ENCODE measurements at places on chromosomes 7 and 10.
A peak's percentile ranks its signal among the peaks of the same experiment; 100 is the strongest.

- DNase-seq, result no peak
These were observed 27.3 kb downstream of the STN1 start for GRCh38 chr10:103890688-103891087.

DNA sequence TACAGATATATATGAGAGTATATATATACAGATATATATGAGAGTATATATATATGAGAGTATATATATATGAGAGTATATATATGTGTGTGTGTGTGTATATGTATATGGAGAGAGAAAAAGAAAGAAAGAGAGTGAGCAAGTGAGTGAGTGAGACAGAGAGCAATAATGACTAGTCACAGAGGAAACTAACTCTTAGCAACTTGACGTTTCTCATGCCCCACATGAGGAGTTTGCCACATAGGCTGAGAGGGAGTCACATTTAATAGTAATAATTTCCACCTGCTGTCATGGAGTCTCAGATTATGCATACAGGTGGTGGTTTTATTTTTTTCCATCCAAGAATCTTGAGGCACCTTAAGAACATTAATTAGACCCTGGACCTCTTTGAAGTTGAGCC is 199.9 kb downstream of the GATA3 start:
- no peak for DNase-seq

- DNase-seq, result no peak
These were observed 98.1 kb upstream of the SVIL start for GRCh38 chr10:29732918-29733317.

GRCh38 chr7:112238852-112239610 is 32.5 kb downstream of the ZNF277 start:
- peak; percentile 42 for DNase-seq

DNA sequence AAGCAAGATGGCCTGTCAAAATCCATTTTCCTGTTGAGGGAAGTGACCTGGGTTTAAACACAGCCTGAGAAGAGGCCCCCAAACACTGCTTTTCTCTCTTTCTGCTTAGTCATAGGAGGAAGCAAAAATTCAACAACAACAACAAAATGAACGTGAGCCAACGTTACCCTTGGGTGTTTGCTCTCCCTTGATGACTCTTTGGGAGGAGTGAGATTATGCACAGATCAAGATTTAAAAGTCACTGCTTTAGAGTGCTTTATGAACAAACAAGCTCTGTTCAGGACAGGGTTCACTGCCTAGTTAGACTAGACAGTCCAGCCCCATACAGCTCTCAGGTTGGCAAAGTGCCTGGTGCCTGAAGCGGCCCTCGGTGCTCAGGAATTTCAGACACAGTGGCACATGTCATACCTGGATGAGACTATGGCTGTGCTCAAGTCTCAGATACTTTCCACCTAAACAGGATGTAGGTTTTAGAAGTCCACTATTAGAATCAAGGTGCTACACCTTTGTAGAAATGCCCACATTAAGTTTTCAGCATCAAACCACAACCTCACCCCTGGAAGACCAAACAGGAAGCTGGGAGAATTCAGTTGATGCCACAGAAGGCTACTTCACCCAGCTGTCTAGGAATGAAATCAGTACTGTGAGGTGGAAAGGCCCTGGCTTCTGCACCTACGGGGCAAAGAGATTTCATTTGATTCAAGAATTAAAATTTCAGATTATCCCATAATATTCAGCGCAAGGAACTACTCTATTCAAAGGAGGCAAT is 38.7 kb downstream of the DENND11 start:
- DNase-seq, result peak; percentile 91

DNA sequence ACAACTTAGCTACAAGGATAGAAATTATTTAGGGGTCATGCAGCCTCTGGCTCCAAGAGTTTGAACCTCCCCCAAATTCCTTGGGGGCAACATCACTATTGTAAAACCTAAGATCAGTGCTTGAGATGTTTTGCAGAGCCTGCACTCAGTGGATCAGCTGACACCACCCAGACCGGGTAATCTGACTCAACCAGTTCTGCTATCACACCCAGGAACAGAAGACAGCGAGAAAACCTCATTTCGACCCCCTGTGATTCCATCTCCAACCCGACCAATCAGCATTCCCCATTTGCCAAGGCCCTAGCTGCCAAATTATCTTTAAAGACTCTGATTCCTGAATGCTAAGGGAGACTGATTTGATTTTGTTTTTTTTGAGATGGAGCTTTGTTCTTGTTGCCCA is 5.2 kb downstream of the TACR2 start:
- no peak for DNase-seq

- DNase-seq, result no peak
These were observed 36.3 kb upstream of the MINDY3 start for GRCh38 chr10:15896654-15897053.

DNA sequence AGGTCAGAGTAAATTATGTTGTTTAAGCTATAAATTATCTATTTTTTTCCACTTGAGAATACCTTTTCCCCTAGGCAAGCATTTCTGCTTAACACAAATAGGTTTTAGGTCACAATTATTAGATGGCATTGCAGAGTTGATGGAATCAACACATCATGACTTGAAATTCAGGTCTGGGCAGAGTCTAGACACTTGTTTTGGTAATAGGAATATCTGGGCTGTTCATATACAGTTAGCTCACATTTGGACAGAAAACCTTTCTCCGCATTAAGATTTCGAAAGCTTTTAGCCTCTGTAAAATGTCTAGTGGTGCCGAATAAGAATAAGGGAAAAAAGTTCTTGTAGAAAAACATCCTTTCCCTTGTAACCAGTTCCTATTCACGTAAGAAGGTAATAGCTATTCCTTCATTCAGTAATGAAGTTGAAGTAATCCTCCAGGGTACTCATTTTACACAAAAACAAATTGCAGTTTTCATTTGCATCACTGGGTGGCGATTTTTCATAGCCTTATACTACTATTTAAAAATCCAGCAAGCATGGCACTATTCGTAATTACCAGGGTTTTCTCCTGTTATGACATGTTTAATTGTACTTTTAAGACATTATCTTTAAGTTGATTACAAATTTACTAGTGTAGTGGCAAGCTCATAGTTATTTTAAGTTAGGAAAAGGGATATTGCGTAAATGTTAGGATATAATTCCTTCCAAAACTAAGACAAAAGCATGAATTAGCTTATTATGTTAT is 37.0 kb downstream of the RPA3 start:
- DNase-seq, result peak; percentile 13

DNA sequence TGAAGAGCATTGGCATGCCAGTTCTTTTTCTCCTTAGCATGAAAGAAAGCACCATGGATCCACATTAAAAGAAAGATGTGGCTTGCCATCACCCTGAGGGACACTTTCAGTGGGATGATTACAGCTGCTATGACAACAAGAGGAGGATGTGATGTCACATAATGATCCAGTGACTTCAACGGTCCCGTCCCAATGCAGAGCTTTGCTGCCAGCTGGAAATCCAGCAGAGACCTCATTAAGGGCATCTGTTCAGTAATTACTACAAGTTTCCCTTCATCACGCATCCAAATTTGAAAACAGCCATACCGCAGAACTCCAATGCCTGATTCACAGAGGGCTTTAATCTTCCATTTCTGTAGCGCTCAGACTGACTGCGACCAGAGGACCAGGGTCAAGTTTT is 206.6 kb downstream of the LSM5 start:
- DNase-seq, result no peak

DNA sequence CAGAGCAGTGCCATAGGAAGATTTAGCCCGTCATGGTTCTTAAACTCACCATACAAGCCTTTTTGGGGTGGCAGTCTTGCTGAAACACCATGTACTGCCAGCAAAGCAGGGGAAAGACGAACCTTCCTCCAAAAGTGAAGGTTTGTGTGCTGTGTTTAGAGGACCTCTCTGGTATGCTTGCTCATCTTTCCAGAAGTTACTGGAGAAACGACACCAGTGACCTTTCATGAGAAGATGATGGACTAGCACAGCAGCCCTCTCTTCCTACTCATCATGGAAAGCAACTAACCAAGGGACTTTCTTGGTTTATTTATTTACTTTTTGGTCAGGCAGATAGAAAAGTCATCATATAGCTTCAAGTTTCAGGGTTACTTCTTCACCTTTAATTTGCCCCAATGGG is 247.4 kb downstream of the PTEN start:
- DNase-seq, result no peak

GRCh38 chr7:87220026-87220733 is 648 bp upstream of the TMEM243 start:
- peak; percentile 89 for DNase-seq

GRCh38 chr7:149626972-149627371 is 129.4 kb upstream of the ZNF746 start:
- DNase-seq, result no peak

GRCh38 chr10:17872191-17873091 is 63.3 kb downstream of the MRC1 start:
- no peak for DNase-seq

DNA sequence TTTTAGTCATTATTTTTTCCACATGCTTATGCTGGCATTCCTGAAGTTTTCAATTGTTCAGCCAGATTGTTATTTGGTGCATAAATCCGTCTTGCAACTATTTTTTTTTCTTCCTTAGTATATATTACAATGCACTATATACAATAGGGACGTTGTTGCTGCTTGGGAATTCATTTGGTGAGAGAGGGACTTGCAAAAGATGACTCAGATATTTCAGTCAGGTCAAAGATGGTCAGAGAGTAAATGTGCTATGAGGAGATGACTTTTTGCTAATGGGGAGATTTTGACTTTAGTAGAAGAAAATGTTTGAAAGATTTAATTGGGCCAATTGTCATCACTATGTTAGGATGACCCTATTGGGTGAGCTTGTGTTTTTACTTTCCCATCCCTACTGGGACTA is 348.4 kb upstream of the MTPN start:
- no peak for DNase-seq

GRCh38 chr10:110141185-110141584 is 66.2 kb upstream of the MXI1 start:
- no peak for DNase-seq

DNA sequence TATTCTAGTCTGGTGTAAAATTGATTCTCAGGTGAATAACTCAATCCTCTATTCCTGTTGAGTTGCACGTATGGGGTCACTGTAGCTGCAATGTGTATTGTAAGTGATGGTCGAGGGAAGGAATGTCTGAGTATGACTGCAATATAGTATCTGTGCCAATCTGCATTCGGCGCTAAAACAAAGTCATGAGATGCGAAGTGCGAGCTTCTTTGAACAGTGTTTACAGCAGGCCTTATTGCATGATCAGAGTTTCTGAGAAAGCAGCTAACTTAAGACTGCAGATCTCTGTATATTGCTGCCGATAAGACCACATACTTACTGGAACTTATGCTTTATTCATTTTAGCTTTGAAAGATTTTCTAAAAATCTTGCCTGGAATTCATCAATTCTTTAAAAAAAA is 341.7 kb upstream of the BMPER start:
- no peak for DNase-seq

DNA sequence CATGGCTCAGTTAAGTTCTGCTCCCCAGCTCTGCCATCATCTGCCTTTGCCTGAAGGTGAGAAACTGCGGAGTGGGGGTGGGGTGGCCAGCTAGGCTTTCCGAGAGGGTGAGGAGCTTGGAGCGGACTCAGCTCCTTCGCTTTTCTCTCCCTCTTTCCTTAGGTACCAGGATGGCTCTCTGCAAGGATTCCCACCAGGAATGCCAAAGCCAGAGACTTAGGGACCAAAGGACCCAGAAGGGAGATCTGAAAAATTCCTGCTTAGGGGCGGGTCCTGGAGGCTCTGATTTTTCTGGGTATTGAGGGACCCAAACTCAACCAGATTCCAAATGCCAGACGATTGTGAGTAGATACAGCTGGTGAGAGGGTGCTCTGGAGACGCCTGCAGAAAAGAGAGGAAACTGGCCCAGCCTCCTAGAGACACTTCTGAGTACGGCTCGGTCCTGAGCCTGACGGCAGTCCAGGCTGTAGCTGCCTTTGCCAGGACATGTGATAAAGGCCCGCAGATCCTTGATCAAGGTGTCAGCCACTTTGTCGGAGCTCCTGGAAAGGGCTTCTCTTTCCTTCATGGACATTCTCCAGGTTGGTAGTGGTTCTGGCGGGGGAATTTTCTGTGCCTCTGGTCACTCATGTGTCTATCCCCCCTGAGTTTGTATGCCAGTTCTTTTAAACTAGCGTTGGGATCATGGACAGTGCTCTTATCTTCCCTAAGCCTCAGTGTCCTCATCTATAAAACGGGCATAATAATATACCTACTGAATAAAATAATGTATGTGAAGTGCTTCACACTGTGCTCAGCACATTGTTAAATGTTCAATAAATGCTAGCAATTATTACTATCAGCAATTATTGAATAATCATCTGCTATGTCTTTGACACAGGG is 42.5 kb upstream of the BTRC start:
- DNase-seq, result peak; percentile 48

DNA sequence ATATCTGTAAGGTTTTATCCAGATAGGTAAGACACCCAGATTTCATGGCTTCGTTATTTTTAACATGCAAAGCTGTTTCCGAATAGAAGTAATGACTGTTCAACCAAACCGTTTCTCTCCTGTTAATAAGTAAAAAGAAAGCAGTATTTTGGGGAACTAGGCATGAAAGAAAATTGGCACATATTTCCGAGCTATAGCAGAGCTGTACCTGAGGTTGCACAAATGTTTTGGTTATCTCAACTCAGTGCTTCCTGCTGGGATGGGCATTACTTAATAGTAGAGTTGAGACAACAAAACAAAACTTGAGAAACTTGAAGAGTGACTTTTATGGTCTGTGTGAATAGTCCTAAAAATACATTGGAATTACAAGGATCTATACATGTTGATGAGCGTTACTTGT is 564.3 kb upstream of the SORCS1 start:
- no peak for DNase-seq

GRCh38 chr10:21065621-21066248 is 168.6 kb upstream of the NEBL start:
- DNase-seq, result no peak

DNA sequence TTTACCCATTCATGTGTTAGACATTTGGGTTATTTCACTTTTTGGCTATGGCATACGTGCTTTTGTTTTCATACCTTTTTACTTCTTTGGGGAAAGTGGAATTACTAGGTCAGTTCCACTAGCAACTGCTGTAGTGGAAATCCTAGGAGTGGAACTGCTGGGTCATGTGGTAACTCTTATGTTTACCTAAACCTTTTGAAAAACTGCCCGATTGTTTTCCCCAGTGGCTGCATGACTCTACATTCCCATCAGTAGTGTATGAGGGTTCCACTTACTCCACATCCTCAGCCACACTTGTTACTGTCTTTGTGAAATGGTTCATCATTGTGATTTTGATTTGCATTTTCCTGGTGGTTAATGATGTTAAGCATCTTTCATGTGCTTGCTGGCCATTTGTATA is 82.3 kb downstream of the TAX1BP1 start:
- DNase-seq, result no peak

DNA sequence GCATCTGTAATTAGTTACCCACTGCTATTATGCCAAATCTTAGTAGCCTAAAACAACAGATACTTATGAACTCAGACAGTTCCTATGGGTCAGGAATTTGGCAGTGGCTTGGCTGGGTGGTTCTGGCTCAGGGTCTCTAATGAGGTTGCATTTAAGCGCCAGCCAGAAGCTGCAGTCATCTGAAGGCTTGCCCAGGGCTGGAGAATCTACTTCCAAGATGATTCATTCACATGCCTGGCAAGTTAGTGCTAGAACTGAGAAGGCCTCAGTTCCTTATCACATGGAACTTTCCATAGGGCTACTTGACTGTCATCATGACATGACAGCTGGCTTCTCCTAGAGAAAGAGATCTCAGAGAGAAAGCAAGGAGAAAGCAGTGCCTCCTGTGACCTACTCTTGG is 121.3 kb downstream of the AVL9 start:
- no peak for DNase-seq

- DNase-seq, result no peak
These were observed 24.6 kb upstream of the NAMPT start for GRCh38 chr7:106309362-106309761.
